ENCODE measurements at places on chromosomes 3 and 15.

GRCh38 chr3:142664311-142664710 is 59.5 kb upstream of the TRPC1 start:
- H3K27me3 ChIP-seq = no peaks in the 10 kb centered on the region
- H3K27ac ChIP-seq = no peak overlapping the region
- no peak overlapping the region for H3K4me3 ChIP-seq
- H3K4me1 ChIP-seq = no peaks in the 10 kb centered on the region
- DNase-seq = no peak

GRCh38 chr3:43017004-43017403 is 37.9 kb downstream of the GASK1A start:
- H3K4me1 ChIP-seq = peaks cover 3% of the 10 kb centered on the region
- H3K27ac ChIP-seq = no peak overlapping the region
- DNase-seq = no peak

- H3K27me3 ChIP-seq = peaks cover 5% of the 10 kb centered on the region
- H3K4me3 ChIP-seq = no peak overlapping the region
- peaks cover 7% of the 10 kb centered on the region for H3K4me1 ChIP-seq
- H3K27ac ChIP-seq = no peak overlapping the region
- DNase-seq = no peak
- no peaks in the 10 kb centered on the region for H3K36me3 ChIP-seq
These were observed 87.5 kb upstream of the P3H2 start for GRCh38 chr3:190208196-190208595.

- no peak overlapping the region for H3K27ac ChIP-seq
- no peaks in the 10 kb centered on the region for H3K36me3 ChIP-seq
- no peaks in the 10 kb centered on the region for H3K27me3 ChIP-seq
- H3K4me3 ChIP-seq = no peak overlapping the region
- no peaks in the 10 kb centered on the region for H3K4me1 ChIP-seq
- DNase-seq = no peak
These were observed 187.5 kb upstream of the CNTN3 start for GRCh38 chr3:74801924-74802323.

DNA sequence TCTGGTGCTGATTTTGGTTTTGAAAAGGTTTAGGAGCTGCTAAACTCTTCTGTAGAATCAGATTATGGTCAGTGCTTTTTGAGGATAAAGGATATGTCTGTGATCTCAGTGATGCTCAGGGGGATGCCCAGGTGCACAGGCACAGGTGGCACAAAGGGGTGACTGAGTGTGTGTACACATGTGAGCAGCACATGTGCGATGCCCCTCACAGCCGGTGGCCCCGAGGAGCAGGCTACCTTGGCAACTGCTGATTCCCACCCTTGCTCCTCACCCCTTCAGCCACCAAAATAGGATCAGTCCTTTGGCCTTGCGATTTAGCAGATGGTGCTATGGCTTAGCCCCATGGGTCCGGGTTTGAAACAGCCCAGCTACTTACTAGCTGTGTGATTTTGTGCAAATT is 51.1 kb downstream of the POMGNT2 start:
- peaks cover 10% of the 10 kb centered on the region for H3K27me3 ChIP-seq
- peaks cover 2% of the 10 kb centered on the region for H3K36me3 ChIP-seq
- H3K4me3 ChIP-seq = no peak overlapping the region

DNA sequence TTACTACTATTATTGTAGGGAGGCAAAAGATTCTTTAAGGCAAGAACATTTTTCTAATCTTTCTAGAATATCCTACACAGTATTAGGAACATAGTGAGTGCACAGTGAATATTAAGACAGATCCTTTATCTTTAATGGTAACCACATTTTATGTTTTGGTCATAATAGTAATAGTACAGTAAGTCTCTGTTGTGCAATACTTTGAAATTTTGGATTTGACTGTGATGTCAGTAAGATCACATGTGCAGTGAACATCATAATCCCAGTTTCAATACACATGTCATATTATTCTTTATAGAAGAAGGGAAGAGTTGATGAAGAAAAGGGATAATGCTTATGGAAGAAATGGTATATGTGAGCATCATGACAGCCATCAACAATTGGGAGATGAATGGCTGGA is 10.7 kb downstream of the STT3B start:
- H3K27ac ChIP-seq = no peak overlapping the region
- H3K4me3 ChIP-seq = no peak overlapping the region
- peaks cover 73% of the 10 kb centered on the region for H3K4me1 ChIP-seq
- H3K27me3 ChIP-seq = no peaks in the 10 kb centered on the region
- no peak for DNase-seq
- H3K36me3 ChIP-seq = peaks cover 44% of the 10 kb centered on the region

GRCh38 chr15:98616397-98616796 is 31.9 kb upstream of the IGF1R start:
- no peaks in the 10 kb centered on the region for H3K36me3 ChIP-seq
- H3K27ac ChIP-seq = no peak overlapping the region
- DNase-seq = no peak
- H3K27me3 ChIP-seq = peaks cover 15% of the 10 kb centered on the region

DNA sequence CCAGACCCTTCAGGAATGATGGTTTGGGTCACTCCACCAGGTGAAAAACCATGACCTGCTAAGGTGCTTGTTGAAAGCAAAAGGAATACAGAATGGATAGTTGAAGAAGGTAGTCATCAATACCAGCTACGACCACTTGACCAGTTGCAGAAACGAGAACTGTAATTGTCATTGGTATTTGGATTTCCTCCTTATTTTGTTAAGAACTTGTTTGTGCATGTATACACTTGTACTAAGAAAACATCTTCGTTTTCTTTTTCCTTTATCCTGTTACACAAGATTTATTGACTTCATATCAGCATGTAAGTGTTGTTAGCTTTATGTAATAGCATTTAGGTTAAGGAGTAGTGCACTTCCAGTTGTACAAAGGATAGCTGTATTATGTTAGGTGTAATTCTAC is 261.8 kb downstream of the MCTP2 start:
- H3K4me3 ChIP-seq = no peak overlapping the region
- H3K27me3 ChIP-seq = peaks cover 7% of the 10 kb centered on the region

- H3K4me1 ChIP-seq = no peaks in the 10 kb centered on the region
- H3K4me3 ChIP-seq = no peak overlapping the region
- no peak overlapping the region for H3K27ac ChIP-seq
- H3K36me3 ChIP-seq = no peaks in the 10 kb centered on the region
- DNase-seq = no peak
These were observed 137.9 kb upstream of the LRIG1 start for GRCh38 chr3:66638717-66639116.

- H3K36me3 ChIP-seq = no peaks in the 10 kb centered on the region
- H3K27ac ChIP-seq = no peak overlapping the region
- no peak overlapping the region for H3K4me3 ChIP-seq
- no peaks in the 10 kb centered on the region for H3K27me3 ChIP-seq
- no peaks in the 10 kb centered on the region for H3K4me1 ChIP-seq
These were observed 879.2 kb downstream of the ROBO1 start for GRCh38 chr3:78888635-78889034.

- peak overlapping the region; percentile 12 for H3K4me3 ChIP-seq
- no peaks in the 10 kb centered on the region for H3K27me3 ChIP-seq
- H3K27ac ChIP-seq = no peak overlapping the region
- peaks cover 49% of the 10 kb centered on the region for H3K4me1 ChIP-seq
These were observed 1.9 kb downstream of the RUBCN start for GRCh38 chr3:197734667-197735318.

DNA sequence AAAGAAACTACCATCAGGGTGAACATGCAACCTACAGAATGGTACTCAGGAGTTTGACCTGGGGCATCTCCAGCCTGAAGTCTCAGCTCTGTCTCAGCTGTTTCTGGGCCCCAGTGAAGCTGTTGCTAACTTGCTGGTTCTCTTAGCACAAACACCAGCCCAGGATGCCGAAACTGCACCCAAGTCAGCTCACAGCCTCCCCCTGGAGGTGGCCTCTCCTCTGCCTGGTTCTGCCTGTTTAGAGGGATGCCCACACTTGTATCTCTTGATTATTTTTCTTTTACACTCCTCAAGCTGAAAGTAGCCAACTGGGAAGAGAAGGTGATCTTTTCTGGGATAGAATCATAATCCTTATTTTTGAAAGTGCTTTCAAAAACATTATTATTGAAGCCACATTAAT is 289.0 kb upstream of the RASGRP1 start:
- no peaks in the 10 kb centered on the region for H3K36me3 ChIP-seq
- no peaks in the 10 kb centered on the region for H3K4me1 ChIP-seq
- H3K27ac ChIP-seq = no peak overlapping the region
- DNase-seq = peak; percentile 25

DNA sequence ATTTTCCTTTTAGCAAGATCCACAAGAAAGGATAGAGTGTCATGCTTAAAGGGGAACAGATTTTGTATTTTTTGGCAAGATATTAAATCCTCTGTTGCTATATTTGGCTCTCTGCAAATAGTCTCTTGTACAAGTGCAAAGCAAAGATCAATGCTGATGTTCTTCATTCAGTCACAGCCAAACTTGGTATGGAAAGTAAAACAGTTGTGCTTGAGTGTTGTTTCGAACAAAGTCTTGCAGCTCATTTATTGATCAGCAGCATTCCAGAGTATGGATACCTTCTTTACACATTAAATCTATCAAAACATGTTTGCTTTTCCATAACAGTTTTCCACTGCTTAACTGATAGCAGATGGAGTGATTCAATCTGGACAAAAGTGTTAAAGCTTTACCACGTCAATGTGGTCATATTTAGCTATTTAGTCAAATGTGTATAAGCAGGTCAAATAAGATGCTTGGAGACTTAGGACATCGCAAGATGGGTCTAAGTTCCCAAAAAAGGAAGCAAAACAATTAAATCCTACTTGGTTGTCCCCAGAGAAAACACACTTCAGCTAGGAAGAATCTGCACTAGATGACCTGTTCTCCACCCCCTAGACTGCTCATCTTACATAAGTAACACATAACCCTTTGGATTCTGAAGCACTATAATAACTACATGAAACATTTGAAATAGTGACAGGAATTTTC is 52.4 kb downstream of the VGLL3 start:
- no peak overlapping the region for H3K4me3 ChIP-seq
- no peaks in the 10 kb centered on the region for H3K27me3 ChIP-seq
- DNase-seq = no peak
- no peaks in the 10 kb centered on the region for H3K4me1 ChIP-seq
- no peak overlapping the region for H3K27ac ChIP-seq
- no peaks in the 10 kb centered on the region for H3K36me3 ChIP-seq

DNA sequence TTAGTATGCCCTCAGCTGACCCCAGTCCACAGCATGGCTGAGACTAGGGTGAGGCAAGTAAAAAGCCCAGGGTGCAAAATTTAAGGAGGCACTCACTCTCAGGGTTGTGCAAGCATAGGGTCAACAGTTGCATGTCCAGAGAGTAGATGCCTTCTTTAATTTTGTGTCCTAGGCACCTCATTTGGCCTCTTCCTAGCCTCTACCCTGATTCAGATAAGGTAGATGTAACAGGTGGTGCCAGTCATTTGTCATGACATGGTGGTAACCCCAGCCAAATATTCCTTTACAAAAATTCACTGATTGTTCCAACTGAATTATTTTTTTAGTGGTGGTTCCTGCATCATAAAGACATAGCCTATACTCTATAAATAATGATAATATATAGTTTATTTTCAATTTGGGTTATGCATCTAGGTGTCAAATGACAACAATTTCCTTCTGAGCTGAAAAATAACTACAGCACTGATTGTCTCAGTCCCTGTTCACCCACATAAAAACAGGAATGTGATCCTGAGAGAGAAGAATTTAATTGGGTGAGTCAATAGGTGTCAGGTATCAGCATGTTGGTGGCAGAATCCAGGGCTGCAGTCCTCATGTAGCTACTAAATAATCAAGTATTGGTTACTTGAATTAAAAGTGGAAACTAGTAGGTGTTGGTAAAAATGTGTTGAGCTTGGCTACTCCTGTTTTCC is 44.2 kb upstream of the TIPARP start:
- no peak overlapping the region for H3K27ac ChIP-seq
- no peak for DNase-seq
- no peaks in the 10 kb centered on the region for H3K27me3 ChIP-seq
- H3K4me1 ChIP-seq = peaks cover 3% of the 10 kb centered on the region
- no peaks in the 10 kb centered on the region for H3K36me3 ChIP-seq
- H3K4me3 ChIP-seq = no peak overlapping the region

GRCh38 chr3:133607816-133608215 is 34.3 kb downstream of the CDV3 start:
- peaks cover 5% of the 10 kb centered on the region for H3K4me1 ChIP-seq
- H3K27me3 ChIP-seq = no peaks in the 10 kb centered on the region
- no peak for DNase-seq
- H3K4me3 ChIP-seq = no peak overlapping the region

- H3K36me3 ChIP-seq = no peaks in the 10 kb centered on the region
- peaks cover 3% of the 10 kb centered on the region for H3K4me1 ChIP-seq
- H3K4me3 ChIP-seq = no peak overlapping the region
- no peak for DNase-seq
These were observed 25.0 kb upstream of the ATP1B3 start for GRCh38 chr3:141851411-141851810.

Measured in activated CD4-positive, alpha-beta memory T cell treated with anti-CD3 and anti-CD28 coated beads, Interleukin-2, amount 10 ng/mL, durations not matched to agents 7 days and 5 days (primary cell).